ENCODE measurements at places on chromosomes 5 and 9.

GRCh38 chr5:172647352-172648012, 6.4 kb downstream of the NEURL1B start:
- DNase-seq: no peak

DNA sequence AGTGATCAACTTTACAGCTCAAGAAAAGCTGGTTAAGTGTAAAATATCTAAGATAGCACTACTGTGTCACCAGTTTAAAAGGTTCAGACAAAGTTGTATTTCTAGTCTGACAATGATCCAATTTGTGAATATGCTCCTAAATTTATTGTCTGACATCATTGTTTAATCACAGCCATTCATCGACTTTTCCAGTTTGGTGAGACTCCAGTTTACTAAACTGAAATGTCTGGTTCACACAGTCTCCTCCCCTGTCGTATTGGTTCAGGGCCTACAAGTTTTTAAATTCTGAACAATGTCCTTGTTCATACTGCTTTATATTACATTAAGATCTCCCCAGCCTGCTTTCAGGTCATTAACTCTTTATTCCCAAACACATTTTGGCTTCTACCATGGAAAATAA, 161.4 kb downstream of the CHSY3 start:
- no peak for DNase-seq

DNA sequence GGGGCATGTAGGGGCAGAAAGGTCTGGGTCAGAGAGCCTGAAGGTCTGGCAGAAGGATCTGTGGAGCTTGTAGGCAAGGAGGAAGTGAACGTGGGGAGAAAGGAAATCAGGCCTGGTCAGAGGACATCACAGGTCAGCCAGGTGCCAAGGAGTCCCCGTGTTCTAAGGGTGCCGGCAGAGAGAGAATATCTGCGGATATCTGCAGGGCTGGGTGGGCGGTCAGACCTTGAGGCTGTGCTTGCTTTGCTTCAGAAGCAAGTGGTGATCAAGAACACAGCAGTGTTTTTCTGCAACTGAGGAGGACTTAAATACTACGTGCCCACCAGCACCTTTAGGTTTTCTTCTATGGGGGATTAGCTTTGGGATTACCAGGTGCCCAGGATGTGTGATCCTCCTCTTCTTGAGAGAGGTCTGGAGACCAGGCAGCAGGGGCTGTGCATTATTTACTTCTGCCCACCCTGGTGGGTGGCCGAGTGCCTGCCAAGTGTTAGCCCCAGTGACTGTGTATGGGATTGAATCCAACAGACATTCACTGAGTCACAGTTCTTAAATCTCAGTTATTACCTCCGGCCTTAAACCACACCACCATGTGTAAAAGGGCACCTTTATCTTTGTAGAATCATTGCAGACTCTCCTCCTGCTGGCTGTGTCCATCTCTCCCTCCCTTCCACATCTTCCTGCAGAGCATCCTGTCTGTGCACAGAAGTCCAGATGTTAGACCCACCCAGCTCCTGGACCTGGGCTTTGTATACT, 12.5 kb upstream of the SHB start:
- DNase-seq: no peak

DNA sequence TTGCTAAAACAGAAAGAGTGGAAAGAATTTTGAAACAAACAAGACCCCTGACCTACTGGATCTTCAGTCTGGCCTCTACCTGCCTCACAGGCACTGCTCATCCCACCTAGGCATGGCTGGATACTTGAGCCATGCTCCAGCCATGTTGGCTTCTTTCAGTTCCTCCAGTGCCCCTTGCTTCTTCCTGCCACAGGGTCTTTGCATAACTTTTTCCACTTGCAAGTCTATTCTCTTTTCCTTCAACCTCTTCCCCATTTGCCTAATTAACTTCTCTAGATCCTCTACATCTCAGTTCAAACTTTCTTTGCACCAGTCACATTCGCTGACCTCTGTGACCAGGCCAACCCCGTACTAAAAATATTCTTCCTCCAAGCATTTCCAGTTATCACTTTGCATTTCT, 50.4 kb downstream of the STARD4 start:
- no peak for DNase-seq

GRCh38 chr9:104256696-104257062, 162.6 kb downstream of the SMC2 start:
- DNase-seq: no peak

DNA sequence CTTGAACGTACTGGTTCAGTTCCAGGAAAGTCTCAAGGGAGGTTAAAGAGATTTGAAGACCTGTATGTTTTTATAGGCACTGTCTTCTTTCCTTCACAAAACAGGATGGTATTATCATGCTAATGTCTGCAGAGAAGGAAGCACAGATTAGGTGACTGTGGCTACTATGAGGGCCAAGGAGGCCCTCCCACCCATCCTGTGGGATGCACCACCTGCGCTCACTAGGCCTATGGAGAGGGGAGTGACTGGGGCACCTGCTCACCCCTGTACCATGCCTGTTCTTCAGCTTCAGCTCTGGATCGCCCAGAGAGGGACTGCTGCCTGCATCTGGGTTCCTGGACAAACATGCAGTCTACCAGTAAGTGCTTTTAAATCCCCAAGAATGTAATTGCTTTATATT, 469.4 kb downstream of the CCDC171 start:
- no peak for DNase-seq

- DNase-seq: no peak
These were observed 168.6 kb downstream of the MACROH2A1 start for GRCh38 chr5:135230251-135230925.

- DNase-seq: no peak
These were observed 41.0 kb downstream of the FXN start for GRCh38 chr9:69076550-69076949.

All from non-pigmented ciliary epithelial cell (primary cell).